GF-D8 (cell line): ENCODE measurements at places on chromosomes 16 and 17.

GRCh38 chr17:21358682-21359482, 17.3 kb upstream of the KCNJ12 start:
- DNase-seq: no peak

DNA sequence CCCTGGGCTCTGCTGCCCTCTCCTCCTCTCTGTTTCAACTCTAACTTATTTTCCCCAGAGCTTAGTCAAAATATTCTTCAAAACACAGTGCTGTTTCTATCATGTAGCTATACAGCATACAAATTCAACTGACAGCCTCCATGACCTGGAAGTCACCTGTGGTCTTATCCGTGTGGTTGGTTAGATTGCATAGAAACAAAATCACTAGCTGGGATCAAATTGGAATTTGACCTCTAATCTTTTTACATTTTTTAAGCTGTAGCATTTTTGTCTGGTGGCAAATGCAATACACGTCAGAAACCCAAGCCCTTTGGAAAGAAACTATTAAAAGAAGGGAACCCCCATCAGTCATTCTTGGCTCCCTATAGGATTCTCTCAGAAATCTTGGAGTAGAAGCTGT, 57.3 kb downstream of the ABCC12 start:
- no peak for DNase-seq

GRCh38 chr16:79508294-79508693, 92.2 kb downstream of the MAF start:
- no peak for DNase-seq

GRCh38 chr17:35918665-35919064, 11.9 kb downstream of the RDM1 start:
- no peak for DNase-seq

- no peak for DNase-seq
Measured at GRCh38 chr16:86673090-86673955, 95.0 kb downstream of the FOXL1 start.
